ENCODE measurements at places on chromosomes 2 and 18.

GRCh38 chr2:120425014-120425413 lies 79.1 kb downstream of the INHBB start:
- no peak for DNase-seq

GRCh38 chr2:72851333-72851732 lies 25.5 kb upstream of the EXOC6B start:
- DNase-seq: no peak

DNA sequence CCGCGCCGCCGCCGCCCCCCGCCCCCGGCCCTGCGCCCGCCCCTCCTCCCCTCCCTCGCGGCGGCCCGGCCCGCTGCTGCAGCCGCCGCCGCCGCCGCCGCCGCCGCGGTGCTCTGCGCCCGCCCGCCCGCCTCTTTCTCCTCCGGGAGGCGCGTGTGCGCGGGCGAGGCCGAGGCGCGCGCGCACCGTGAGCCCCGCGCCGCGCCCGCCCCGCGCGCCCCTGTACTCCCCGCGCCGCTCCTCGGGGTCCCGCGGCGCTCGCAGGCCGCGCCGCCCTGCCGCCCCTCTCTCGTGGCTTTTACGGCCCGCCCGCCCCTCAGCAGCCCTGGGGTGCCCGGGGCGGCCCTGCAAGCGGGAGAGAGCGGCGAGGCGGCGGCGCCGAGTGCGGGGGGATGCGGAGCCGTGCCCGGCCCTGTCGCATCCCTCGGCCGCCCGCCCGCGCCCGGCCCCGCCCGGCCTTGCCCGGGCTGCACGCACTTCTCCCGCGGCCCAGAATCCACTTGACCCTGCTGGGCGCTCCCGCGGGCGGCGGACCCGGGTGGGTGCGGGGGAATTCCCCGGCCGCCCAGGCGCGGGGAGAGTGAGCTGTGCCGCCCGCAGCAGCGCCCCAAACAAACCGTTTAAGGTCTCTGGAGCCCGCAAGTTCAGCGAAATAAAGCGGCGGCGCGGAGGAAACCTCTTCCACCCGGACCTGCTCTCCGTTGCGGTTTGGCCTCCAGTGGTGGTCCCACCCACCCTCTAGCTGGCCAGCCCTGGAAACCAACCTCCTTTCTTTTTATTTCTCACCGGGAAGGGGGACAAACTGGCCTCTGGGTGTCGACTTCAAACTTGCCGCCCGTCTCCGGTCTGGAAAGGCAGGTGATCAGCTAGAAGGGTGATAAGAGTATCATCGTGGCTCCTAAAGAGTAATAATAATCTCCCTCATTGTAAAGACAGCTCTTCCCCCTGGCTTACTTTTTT lies 37.4 kb downstream of the AFF3 start:
- no peak for DNase-seq

DNA sequence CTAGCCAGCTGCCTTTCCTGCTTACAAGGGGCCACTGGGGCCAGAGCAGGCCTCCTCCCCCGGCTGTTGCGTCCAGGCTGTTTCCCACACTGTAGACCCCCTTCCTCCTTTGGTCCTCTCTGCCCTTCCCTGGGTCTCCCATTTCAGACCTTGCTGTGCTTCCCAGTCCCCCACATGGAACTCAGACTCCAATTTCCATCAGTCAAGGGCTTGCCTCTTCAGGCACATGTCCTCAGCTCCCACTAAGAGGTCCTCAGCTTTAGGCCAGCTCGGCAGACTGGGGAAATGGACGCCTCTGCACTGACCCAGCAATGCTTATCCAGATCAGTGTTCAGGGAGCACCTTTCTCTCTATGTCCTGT lies 98.0 kb upstream of the BZW1 start:
- no peak for DNase-seq

DNA sequence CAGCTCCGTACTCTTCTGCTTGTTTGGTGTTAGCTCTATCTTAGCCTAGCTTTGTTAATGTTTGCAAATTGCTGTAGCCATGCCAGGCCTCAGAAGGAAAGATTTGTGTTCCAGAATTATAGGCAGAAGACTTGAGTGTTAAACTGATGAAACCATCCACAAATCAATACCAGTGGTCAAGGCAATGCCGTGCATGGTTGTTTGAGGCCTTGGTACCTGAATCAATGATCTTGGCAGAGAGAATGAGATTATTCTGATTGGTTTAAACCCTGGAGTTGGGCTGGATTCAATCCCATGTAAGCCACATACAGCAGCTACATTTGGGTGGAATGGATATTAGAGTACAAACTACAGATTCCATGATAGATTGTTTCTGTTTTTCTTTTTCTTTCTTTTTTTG lies 4.9 kb downstream of the HADHB start:
- DNase-seq: no peak

GRCh38 chr2:197993363-197993762 lies 189.0 kb downstream of the PLCL1 start:
- no peak for DNase-seq

DNA sequence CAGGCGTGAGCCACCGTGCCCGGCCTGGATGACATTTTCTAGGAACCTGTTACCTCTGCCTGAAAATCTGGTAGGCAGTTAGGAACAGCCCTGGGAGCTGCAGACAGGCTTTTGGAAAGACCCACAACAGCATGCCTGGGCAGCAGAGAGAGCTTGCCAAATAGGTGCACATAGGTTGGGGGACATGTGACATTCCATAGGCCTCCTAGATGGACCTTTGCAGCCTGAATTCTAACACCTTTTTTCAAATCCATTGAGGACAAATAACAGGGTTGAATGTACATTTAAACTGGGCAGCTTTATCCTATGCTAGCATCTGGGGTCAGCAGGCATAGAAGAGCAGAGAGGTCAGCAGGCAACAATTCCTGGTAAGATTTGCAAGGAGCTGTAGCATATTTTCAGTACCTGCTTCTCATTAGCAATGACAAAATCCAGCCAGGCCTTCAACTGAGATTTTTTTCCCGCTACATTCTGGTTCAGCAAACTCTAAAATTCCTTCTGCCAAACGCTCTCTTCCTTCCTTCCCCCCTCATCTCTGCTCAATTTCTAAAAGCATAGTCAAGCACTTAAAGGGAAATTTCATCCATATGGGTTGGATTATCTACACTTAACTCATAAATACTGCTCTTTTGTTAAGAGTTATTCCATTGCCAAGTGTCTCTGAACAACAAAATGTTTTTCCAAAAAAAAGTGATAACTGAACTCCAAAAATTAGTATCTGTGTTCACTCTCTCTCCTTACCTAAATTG lies 75.2 kb downstream of the SOWAHC start:
- DNase-seq: no peak

GRCh38 chr2:3233877-3234276 lies 143.7 kb downstream of the EIPR1 start:
- DNase-seq: no peak

DNA sequence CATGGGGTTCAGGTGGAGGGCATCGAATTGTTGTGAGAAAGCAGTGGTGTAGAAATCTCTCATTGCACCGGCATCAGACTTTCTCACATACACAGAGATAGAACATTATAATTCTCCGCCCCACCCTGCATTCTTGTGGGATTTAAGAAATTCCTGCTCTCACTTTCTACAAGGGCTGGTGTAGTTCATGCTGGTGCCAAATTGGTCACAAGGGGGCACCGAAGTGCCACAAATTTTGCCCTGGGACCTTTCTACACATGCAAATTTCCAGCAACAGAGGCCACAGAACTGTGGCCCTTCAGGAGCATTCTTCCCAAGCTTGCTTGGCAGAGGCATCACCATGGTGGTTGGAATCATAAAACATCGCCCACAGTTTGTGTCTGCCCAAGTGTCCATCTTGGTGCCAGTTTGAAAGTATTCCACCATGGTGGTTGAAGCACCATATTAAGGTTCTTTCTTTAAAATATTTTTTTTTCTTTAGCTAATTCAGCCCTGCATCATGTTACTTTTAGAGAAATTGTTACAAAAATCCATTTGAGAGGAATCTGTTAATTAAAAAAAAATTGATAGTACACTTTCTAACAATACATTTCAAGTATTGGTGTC lies 521.2 kb upstream of the FANCL start:
- DNase-seq: no peak

GRCh38 chr2:197001921-197002320 lies 75.4 kb upstream of the PGAP1 start:
- no peak for DNase-seq

GRCh38 chr18:35577045-35577848 lies 4.3 kb upstream of the GALNT1 start:
- no peak for DNase-seq

GRCh38 chr2:239934571-239935171 lies 90.5 kb downstream of the NDUFA10 start:
- DNase-seq: no peak

DNA sequence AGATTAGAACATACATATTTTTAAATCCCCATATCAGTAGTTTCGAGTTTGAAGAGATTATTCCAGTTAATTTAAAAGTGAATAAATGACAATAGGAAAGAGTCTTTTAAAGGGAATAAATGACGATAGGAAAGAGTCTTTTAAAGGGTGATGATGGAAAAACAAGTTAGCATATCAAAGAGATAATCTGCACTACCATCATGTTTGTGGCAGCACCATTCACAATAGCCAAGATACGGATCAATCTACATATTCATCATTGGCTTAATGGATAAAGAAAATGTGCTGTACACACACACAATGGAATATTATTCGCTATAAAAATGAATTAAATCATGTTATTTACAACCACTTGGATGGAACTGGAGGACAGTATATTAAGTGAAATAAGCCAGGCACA lies 15.0 kb downstream of the ATG16L1 start:
- DNase-seq: no peak

GRCh38 chr2:175843625-175844024 lies 158.4 kb downstream of the LNPK start:
- no peak for DNase-seq

DNA sequence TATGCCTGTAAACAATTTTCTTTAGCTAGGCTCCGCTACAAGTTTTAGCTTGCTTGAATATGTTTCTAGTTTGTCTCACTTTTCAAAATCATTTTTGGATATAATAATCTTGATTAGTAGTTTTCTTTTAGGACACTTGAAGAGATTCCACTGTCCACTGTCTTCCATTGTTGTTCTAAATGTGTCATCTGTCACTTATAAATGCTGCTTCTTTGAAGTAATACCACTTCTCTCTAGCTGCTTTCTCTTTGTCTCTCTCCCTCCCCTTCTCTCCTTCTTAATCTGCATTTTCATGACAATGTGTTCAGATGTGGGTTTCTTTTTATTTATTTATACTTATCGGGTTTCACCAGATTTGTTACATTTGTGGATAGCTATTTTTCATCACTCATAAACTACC lies 73.7 kb upstream of the DPP10 start:
- DNase-seq: no peak

DNA sequence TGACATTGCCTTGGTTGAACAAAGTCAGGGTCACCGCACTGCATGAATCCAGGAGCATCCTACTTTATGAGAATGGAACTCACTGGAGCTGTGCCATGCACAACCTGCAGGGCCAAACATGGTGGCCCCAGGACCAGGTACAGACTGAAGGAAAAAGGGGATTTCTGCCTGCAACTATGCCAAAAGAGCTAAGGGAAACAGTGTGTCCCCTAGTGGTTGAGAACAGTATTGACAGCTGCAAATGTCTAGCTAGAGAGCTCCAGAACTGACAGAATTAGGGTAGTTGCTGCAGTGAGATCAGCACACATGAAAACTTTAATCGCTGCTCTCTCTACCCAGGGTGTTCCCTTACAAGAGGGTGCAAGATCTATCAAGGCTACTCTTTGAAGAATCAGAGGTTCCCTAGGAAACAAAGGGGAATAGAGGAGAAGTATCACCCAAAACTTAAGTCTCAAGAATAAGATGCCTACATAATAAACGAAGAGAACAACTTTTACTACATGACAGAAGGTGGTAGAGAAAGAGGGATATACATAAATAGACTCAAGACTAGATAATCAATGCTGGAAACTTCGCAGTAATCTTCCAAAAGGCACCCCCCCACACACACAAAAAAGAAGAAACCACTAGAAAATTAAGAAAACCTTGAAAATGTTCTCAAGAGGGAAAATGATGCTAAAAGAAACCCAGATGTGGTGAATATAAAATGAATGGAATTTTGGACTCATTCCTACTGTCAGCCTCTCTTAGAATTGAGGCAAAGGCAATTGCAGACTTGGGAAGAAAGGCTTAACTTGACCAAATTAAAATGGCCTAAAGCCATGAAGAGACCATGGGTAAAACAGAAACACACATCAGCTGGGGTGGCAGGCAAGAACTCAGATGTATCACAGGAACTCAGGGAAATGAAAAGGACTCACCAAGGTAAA lies 43.6 kb upstream of the IHH start:
- no peak for DNase-seq

DNA sequence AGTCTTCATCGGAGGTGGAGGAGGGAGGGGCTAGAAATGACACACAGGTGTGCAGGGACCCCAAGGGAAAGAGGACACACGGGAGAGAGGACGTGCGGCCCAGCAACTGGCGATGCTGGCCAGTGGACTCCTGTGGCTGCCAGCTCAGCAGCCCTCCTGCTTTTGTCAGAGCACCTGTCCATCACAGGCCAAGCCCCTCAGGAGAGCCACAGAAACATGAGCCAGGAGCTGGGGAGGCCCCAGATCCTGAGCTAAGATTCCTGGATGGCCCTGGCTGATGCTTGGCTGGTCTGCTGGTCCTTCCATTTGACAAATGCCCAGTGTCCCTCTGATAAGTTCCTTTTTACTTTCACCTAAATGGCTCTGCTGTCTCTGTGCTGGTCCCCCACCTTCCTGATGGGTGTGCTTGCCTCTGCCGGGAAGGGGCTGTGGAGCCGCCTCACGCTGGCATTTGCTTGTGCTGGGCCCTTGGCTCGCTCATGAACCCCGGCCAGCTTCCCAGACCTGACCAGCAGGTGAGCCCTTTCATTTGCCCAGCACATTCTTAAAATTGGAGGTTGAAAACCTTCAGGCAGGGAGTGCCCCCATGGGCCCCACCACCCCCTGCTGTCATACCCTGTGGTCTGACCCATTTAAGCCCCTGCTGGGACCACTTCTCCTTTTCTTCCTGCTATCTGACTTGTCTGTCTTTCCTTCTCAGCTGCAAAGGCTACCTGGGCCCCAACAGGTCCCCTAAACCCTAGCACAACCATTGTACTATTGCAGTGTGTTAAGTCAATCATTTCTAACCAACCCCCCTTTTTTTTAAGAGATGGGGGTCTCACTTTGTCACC lies 37.3 kb downstream of the CYP27C1 start:
- no peak for DNase-seq

GRCh38 chr2:21757805-21758430 lies 634.1 kb downstream of the TDRD15 start:
- DNase-seq: no peak

DNA sequence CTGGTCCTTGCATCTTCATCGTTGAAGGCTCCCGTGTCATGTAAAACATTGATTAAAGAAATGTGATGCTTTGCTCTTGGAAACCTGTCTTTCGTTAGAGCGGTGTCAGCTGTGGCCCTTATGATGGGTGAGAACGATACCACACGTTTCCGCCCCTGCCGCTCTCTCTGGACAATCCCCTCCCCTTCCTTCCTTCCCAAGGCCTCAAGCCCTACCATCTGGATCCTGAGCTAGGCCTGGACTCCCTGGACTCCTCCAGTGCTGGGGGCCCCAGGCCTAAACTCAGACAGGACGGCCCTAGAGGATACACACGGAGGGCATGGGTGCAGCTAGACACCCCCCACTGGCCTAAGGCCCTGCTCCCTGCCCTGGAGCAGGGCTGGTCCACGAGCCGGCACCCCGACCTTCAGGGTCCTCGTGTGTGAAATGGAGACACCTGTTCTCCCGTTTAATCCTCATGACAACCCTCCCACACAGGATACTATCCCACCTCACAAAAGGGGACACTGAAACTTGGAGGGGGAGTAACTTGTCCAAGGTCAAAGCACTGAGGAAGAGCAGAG lies 13.2 kb downstream of the BIN1 start:
- no peak for DNase-seq

Measured in NCI-H1417 treated with DMSO at 0.1 percent for 48 hours (cell line).